ENCODE measurements at places on chromosomes 12 and 14.

- peak; percentile 90 for DNase-seq
Measured at GRCh38 chr12:68119724-68120211, 39.8 kb downstream of the IFNG start.

DNA sequence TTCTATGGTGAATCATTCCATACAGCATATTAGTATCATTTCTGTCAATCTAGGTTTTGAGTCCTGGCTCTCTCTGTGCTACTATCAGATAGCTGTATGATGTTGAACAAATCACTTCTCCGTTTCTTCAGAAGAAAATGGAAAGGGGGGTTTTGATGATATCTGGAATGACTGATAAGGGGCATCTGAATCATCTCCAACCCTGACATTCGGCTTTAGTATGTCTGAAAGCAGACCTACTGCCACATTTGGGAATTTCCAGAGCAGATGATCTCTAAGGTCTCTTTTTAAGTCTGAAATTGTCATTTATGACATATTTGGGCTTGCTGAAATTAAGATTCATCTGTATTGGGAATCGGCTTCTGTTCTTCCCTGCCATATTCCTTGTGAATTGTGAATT lies 10.1 kb downstream of the MLF2 start:
- no peak for DNase-seq

DNA sequence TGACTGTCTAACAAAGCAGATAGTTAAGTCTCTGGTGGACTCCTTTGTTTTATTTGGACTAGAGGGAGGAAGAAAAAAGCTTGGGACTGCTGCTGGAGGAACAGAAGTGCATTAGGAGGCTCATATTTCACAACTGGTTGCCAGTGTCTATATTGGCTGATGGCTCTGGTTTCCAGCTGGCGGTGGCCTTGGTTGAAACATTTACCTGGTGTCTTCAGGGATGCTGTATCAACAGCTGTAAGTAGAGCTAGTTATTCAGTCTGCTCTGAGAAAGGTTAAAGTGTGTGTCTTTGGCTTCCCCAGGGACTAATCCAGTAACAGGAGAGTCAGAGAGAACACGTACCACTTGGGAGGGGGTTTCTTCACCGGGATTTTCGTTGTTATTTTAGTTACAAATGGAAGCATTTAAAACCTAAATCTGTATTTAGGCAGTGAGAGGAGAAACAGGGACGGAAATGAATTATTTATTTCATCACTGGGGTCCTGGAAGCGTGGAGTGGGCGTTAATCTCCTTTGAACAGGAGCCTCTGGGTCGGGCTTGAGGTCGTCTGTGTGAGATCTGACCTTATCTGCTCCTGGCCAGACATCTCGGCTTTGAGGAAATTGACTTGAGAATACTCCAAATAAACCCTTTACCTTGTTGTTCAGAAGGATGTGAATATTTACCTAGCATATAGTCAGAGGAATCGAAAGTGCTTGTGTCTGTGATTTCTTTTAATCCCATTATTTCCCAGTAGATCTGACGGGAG lies 149.9 kb downstream of the NRXN3 start:
- no peak for DNase-seq

- DNase-seq = no peak
Measured at GRCh38 chr12:78293059-78293686, 462.5 kb downstream of the NAV3 start.

- peak; percentile 12 for DNase-seq
Measured at GRCh38 chr14:79256380-79256779, 954.9 kb downstream of the DIO2 start.

- DNase-seq = no peak
Measured at GRCh38 chr12:131555866-131556265, 155.0 kb upstream of the SFSWAP start.

- no peak for DNase-seq
Measured at GRCh38 chr14:69755296-69755695, 11.6 kb upstream of the SRSF5 start.

DNA sequence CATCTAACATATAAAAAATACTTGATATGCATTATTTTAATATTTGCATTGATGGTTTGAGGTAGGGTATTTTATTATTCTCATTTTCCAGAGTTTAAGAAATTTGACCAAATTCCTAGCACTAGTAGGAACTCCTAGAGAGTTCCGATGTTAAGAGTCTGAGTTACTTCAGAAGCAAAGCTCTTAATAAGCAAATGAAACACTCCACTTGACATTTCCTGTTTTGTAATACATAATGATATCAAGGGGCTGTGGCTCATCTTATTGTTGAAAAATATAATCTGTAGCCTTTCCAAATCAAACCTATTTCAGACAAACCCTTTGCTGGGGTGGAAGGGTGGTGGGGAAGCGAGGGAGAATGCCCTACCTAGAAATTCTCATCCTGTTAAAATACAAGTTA lies 355.5 kb downstream of the DIO2 start:
- DNase-seq = no peak

GRCh38 chr14:65462411-65462810 lies 49.9 kb downstream of the FUT8 start:
- DNase-seq = peak; percentile 33

GRCh38 chr14:105873870-105874512 lies 347.6 kb downstream of the TMEM121 start:
- DNase-seq = no peak

DNA sequence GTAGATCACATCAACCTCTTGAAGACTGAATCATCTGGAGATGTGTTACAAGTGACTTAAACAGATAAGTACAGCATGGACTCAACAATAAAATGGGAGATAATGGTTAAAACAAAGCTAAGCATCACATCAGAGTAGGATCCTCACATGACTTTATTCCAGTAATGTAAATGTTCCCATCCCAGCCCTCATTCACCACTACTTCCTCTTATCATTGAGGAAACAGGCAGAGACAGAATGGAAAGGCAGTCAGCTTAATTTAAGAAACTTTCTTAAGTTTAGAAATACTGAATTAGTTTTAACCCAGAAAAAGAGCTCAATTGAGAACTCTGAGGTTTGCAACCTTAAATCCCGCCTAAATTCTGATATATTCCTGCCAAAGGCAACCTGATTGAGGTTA lies 1.2 kb upstream of the ALG10 start:
- DNase-seq = no peak

GRCh38 chr12:92342574-92342973 lies 196.9 kb upstream of the BTG1 start:
- DNase-seq = no peak

GRCh38 chr14:76672123-76672522 lies 89.1 kb upstream of the VASH1 start:
- DNase-seq = no peak

GRCh38 chr12:7190268-7191055 lies 976 bp downstream of the PEX5 start:
- peak; percentile 22 for DNase-seq

GRCh38 chr14:58501214-58501816 lies 73.8 kb downstream of the KIAA0586 start:
- peak; percentile 54 for DNase-seq

GRCh38 chr12:53768976-53769375 lies 17.2 kb upstream of the CISTR start:
- DNase-seq = no peak

DNA sequence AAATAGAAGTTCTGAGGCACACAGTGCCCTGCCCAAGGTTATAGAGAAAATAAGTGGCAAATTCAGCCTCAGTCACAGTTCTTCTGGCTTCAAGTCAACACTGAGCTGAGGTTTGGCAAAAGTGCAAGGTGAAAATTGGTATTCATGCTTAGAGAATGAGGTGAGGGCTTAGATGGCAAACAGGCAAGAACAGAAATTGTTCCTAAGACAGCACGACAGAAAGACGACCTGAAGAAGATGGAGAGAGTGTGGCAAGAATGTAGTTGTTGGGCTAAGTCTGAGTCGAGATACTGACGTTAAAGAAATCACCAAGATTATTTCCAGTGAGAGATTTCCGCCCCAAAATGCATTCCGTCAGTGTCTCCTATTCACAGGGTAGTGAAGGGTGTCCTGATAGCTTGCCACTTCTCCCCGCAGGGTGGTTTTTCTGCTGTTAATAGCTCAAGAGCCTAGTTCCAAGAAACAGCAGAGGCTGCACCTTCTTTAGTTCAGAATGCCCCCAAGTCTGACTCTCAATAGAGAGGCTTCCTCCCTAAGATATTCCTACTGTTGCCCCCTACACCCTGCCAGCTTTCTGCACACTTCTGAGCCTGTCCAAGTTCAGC lies 260.8 kb upstream of the AMIGO2 start:
- no peak for DNase-seq

DNA sequence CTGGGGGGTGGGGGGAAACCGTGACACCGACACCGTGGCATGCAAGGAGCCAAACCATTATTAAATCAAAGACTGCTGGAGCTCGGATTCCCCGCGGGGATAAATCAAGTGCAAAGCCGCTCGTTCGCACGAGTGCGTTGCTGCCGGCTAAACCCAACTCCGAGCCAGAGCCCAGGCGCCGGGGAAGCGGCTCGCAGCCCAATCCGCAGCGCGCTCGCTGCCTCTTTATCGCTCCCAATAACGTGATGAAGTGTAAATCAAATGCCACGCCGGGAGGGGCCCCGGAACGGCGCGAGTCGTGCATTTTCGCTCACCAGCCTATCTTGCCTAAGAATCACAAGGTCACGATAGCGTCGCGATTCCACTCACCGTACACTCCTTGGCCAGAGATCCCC lies 1.3 kb downstream of the MDGA2 start:
- no peak for DNase-seq

- DNase-seq = no peak
Measured at GRCh38 chr12:92732216-92732615, 29.4 kb downstream of the PLEKHG7 start.

- no peak for DNase-seq
Measured at GRCh38 chr12:3725388-3726115, 27.4 kb downstream of the CRACR2A start.

DNA sequence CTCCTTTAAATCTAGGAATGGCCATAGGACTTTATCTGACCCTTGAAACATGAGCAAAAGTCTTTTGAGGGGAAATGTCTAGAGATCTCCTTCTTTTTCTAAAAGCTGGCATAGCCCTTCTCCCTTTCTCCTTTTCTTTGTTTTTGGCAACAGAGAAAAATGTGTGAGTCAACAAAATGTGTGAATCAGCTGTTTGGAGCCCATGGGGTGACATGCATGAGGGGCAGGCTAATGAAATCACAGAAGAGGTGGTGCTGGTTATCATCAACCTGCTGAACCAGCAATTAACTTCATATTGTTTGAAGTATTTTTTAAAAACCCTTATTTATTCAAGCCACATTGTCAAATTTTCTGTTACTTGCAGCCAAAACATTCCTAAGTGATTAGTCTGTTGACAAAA lies 132.3 kb downstream of the CCDC59 start:
- no peak for DNase-seq

DNA sequence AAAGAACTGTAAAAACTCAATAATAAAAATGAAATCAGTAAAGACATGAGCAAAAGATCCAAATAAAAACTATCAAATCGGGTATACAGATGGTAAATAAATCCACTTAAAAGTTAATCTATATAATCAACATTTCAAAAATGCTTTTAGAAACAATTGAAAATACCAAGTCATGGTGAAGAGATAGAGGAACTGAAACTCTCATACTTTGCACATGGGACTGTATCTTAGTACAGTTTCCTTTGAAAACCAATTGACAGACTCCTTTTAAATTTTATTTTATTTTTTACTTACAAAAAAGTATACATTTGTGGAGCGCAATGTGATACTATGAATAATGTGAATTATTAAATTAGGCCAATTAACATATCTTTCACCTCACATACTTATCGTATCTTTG lies 98.6 kb upstream of the FAR2 start:
- DNase-seq = no peak

- DNase-seq = peak; percentile 49
Measured at GRCh38 chr12:76143343-76144244, 59.1 kb upstream of the NAP1L1 start.
